Stimulated activated CD4-positive, alpha-beta T cell treated with anti-CD3 and anti-CD28 coated beads, Interleukin-4, amount 100 ng/mL, for 48 hours (primary cell): ENCODE measurements at places on chromosomes 3 and 15.

DNA sequence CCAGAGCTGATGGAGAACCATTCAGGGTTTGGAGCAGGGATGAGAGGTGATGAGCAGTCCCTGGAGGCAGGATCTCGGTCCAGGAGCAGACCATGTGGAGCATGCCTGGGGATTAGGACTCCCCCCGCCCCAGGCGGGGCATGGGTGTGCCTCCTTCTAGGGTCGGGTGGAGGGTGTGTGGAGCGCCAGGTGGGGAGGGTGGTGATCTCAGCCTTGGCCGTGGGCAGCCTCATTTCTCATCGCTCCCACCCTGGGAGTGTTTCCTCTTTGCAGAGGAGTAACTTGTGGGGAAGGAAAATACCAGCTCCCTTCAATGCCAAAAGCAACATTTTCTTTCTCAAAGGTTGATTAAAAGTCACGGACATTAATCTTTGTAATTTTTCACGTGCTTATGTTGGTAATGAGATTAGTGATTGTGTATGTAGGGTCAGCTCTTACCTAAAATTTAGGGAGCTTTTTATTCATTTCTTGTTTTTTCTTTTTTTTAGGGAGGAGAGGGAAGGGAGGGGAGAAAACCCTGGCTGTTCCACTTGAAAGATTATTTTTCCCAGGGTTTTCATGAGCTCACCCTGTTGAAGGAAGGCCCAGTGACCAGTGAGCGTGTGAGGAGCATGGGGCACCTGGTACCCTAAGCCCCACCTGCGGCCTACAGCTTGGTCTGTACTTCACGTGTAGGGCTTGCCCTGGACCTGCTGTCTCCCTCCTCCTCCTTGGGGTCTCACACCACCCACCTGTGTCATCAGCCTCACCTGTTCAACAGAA, 11.0 kb downstream of the FBLN2 start:
- no peak for DNase-seq

DNA sequence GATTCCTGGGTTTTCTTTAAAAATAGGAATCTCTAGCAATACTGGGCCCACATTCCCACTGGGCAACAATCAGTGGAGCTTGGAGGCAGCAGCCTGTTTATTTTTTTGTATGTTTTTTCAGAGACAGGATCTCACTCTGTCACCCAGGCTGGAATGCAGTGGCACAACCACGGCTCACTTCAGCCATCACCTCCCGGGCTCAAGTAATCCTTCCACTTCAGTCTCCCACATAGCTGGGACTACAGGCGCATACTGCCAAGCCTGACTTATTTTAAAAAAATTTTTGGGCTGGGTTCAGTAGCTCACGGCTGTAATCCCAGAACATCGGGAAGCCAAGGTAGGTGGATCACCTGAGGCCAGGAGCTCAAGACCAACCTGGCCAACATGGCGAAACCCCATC, 29.1 kb upstream of the GNB5 start:
- DNase-seq, result no peak

DNA sequence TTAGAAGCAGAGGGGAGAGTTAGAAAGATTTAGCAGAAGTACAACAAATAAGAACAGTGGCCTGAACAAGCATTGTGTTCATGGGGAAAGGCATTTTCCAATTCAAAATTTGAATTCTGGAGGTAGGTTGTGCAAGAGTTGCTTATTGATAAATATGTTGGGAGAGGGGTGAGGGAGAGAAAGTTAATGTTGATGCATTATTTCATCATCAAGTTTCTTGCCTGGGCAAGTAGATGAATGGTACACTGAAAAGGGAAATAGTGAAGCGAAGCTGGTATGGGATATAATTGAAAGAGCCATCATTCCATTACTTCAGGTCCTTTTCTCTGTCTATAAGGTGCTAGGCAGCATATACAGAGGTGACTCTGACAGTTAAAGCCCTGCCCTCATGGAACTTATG, 288.9 kb upstream of the GBE1 start:
- DNase-seq, result no peak

- no peak for DNase-seq
Measured at GRCh38 chr3:112115806-112116383, 17.2 kb downstream of the GCSAM start.

DNA sequence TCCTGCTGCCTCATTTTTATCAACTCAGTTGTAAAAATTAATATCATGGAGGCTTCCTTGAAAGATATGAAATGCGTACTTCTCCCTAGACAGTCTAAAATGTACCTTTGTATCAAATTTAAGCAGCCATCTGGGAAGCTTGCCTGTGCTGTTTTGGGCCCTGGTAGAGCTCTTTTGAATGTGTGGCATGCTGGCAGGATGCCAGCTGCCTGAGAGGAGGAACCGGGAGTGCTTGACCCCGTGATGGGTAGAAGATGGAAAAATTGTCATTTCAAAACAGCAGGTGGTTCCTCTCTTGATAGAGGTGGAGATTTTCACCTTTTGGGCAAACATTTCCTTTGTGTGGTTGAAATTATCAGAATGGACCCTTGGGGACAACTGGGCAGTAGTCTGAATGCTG, 245.3 kb downstream of the RPLP1 start:
- no peak for DNase-seq

DNA sequence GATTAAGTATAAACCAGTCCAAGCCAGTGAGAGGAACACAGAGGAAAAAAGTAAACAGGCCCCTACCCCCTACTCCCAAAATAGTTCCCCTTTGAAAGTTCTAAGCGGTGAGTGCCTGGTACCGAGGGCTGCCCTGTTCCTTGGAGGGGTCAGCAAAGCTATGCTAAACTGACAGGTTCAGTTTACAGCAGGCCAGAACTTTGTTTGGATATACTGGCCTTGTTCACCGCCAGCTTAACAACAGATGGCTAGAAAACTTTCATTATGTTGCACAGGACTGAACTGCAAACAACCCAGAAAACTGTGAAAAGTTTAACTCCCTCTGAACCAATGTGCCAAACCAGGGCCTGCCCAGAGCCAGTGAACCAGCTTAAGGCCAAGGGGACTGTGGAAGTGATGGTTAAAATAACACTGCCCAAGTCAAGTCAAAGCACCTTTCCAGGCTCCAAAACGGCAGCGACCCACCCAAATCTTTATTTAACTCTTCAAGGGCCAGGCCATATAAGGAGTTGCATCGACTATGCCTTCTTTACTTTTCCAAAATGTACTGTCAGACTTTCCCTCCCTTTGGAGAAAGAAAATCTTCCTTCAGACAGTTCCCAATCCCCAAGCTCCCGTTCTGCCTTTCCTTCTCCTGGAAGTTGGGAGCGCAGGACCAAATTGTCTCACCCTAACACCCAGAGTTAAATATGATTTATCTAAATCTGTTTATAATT, 448.0 kb downstream of the FOXP1 start:
- DNase-seq, result no peak

- DNase-seq, result no peak
Measured at GRCh38 chr3:150177673-150178381, 207.1 kb upstream of the PFN2 start.

- no peak for DNase-seq
Measured at GRCh38 chr3:184409331-184409926, 29.6 kb downstream of the CHRD start.

DNA sequence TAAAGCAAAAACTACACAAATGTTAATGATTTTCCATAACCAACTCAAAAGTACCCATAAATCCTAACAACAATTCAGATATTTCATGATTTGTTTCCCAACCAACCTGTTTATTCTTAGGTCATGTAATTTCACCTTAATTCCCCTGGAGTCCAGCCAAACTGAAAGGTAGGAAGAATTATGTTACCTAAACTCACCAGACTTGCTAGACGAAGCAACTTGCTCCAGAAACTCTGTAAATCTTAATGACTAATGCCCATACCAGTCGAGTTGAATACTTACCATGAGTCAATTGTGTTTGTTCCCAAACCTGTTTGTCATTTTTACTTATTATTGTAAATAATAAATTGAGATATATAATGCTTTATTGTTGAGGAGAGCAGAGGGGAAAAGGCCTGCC, 1030.0 kb downstream of the TBL1XR1 start:
- no peak for DNase-seq

DNA sequence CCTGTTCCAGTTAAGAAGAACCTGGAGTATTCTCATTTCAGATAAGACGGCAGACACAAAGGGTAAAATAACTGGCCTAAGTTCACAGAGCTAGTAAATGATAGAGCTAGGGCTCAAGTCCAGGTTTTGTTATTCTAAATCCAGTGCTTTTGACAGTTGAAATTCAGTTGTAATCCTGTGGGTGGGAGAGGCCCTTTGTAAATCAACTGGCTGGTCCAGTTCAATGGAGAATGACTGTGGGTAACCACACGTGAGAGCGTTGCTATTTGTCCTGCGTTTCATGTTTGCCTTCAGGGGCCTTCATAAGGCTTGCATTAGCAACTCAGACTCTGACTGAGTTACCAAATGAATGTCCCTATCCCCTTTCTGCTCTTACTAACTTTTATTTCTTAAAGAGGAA, 24.2 kb upstream of the CD96 start:
- no peak for DNase-seq

GRCh38 chr15:70669966-70670658, 93.2 kb downstream of the UACA start:
- no peak for DNase-seq

- no peak for DNase-seq
Measured at GRCh38 chr3:72453706-72454105, 394.5 kb downstream of the SHQ1 start.

GRCh38 chr3:40521254-40521653, 3.5 kb upstream of the ZNF621 start:
- no peak for DNase-seq

DNA sequence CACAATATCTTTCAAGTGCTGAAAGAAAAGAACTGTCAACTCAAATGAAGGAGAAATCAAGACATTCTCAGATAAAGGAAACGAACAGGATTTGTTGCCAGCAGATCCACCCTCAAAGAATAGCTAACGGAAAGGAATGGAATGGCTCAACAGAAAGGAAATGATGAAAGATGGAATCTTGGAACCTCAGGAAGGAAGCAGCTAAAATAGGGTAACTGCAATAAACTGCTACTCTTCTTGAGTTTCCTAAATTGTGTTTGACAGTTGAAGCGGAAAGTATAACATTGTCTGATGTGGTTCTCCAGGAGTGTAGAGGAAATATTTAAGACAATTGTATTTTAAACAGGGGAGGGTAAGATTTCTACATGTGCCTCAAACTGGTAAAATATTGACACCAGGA, 22.0 kb downstream of the PRR23E start:
- no peak for DNase-seq

- no peak for DNase-seq
Measured at GRCh38 chr3:131353986-131354385, 27.6 kb upstream of the NUDT16 start.

DNA sequence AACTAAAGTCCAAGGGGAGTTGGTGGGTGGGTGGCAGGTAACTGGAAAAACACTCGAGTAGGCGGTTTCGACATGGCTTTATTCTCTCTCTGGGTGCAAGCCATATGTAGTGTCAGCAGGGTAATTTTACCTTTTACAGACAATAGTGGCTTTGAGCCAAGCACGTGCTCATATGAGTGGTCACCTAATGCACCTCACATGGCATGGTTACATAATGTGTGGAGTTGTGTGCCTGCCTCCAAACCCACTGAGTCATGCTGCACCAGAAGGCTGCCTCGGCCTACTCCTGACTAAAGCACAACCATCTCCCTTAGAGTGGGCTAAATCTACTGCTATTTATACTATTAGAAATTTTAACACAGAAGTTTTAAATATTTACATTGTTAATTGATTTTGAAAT, 16.5 kb downstream of the CCRL2 start:
- DNase-seq, result no peak

GRCh38 chr3:196528639-196529233, 13.6 kb upstream of the SMCO1 start:
- peak; percentile 91 for DNase-seq

DNA sequence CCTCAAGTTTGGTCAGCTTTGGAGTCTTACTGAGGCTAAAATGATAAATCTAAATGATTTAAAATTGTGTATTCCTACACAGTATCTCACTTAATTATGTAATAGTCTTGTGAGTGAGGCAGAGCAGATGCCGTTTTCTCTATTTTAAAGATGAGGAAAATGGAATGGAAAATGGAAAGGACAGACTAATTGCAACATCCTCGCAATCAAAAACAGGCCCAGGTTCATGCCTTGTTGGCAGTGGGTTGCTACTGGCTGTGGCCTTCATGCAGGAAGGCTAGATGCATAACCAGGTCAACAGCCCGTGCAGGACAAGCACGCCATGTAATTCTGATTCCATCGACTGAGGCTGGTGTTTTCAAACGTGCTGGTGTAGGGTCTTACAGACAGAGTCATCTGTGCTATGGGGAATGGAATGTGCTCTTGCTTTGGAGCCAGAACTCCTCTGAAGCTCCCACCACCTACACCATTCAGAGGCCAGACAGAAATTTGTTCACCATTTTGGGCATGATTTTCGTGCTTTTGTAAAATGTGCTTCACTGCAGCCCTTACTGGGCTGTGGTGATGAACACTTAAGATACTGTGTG, 37.9 kb downstream of the MLH1 start:
- no peak for DNase-seq

DNA sequence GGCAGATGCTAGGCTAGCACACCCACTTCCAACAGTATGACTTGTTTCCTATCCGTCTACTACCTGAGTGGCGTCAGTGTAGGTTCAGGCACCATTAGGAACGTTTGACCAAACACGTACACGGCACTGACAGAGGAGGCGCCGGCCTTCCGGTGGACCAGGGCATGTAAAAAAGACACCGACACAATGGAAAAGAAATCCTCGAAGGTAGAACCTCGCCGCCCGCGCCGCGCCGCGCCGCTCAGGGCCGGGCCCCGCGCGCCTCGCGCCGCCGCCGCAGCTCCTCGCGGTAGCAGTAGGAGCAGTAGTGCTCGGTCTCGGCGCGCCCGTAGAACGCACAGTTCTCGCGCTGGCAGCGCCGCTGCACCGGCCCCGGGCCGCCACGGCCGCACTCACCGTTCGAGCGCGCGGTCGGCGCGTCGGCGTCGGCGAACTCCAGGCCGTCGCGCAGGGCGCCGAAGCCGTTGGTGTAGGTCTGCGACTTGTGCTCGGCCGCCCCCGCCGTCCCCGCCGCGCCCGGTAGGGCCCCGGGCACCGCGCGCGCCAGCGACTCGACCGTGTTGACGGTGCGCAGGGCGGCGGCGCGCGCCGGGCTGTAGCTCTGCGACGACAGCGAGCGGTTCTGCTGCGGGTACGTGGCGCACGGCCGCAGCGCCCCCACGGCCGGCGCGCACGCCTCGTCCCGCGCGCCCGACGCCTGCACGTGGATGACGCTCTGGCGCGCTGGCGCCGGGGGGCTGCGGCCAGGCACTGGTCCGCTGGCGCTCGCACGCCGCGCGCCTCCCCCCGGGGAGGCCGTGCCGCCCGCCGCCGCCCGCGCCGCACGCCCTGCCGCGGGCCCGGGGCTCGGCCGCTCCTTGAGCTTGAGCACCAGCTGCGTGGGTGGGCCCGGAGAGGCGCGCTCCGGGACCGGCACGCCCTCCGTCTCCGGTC, 156.7 kb downstream of the KLF13 start:
- peak; percentile 55 for DNase-seq
